ENCODE measurements at places on chromosomes 7 and 10.

GRCh38 chr7:150945171-150945852 lies 32.8 kb downstream of the KCNH2 start:
- no peak for DNase-seq

- no peak for DNase-seq
Observed at GRCh38 chr10:97332591-97333350, 1.8 kb downstream of the FRAT2 start.

GRCh38 chr10:83373671-83374070 lies 765.6 kb upstream of the GHITM start:
- no peak for DNase-seq

DNA sequence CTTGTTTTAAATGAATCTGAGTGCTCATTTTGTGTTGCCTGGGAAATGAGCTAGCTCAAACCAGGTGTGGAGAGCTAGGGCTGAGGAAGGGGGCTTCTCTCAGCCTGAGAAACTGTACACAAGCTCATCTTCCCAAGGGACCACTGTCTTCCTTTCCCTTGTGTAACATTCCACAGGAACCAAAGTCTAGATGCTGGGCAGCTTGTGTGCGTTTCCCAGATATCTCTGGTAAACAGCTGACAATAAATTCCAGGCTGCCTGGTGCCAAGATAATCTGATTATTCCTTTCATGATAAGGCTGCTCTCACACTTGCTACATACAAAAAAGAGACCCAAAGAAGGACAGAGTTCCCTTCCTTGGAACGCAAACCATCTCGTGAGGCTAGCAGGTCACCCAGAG lies 33.1 kb upstream of the MKLN1 start:
- no peak for DNase-seq

GRCh38 chr7:49703881-49704280 lies 69.6 kb upstream of the VWC2 start:
- no peak for DNase-seq

- peak; percentile 60 for DNase-seq
Observed at GRCh38 chr7:101815826-101816594, 1.4 kb upstream of the CUX1 start.

GRCh38 chr7:102122026-102122425 lies 164.6 kb upstream of the SH2B2 start:
- DNase-seq, result no peak

- DNase-seq, result no peak
Observed at GRCh38 chr7:7921830-7922229, 46.8 kb upstream of the GLCCI1 start.

DNA sequence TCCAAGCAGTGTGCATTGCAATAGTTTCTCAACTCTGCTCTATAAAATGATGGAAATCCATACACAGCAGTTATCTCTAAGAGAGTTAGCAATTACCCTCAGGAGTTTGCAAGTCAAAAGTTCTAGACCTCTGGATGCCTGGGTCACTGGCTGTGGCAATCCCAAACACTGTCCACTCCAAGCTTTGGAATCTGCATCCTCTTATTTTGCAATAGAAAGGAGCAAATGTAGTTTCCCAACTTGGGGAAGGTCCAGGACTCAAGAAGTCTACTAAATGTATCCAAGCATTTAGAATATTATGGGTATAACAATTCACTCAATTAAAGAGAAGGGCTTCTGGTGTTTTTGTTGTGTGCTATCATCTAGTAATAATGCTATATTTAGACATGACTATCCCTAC lies 131.3 kb upstream of the NRP1 start:
- no peak for DNase-seq

DNA sequence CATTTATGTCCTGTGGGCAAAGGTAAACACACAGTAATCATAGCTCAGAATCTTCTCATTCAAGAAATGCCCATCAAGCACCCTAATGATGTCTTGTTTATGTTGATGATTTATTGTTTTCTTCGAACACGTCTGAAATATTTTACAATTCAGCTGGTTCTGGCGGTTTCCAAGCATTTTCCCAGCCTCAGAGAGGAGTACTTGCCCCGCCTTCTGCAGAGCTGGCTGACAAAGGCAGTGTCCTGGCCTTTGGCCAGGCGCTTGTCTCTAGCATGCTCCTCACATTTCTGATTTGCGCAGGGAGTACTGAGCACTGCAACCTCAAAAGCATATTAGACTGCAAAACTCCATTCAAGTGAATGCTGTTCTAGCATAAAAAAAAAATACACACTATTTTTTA lies 314.2 kb upstream of the GNAI1 start:
- DNase-seq, result no peak

- no peak for DNase-seq
Observed at GRCh38 chr10:64733980-64734379, 1212.8 kb downstream of the REEP3 start.

GRCh38 chr7:159023206-159023605 lies 121.5 kb downstream of the VIPR2 start:
- DNase-seq, result no peak

DNA sequence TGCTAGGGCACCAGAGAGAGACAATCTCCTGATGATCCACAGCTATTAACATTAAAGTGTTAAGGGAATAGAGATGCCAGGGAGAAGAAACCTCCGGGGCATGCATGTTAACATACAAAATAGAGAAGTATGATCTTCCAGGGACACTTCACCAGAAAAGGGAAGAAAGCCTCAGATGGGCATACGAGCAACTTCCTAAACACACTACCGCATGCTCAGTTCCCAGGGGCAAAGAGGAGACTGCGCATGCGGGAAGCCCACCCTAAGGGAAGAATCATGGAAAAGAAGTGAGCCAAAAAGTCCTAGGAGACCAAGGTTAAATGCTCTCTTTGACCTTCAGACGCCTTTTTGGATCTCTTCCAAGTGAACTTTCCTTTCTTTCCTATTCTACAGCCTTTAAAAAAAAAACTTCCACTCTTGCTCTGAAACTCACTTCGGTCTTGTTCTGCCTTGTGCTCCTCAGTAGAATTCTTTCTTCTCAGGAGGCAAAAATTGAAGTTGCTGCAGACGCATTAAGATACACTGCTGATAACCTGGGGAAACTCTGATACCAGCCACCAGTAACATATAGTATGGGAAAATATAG lies 1211.3 kb downstream of the REEP3 start:
- no peak for DNase-seq

- no peak for DNase-seq
Observed at GRCh38 chr10:34905200-34905927, 90.3 kb upstream of the PARD3 start.

DNA sequence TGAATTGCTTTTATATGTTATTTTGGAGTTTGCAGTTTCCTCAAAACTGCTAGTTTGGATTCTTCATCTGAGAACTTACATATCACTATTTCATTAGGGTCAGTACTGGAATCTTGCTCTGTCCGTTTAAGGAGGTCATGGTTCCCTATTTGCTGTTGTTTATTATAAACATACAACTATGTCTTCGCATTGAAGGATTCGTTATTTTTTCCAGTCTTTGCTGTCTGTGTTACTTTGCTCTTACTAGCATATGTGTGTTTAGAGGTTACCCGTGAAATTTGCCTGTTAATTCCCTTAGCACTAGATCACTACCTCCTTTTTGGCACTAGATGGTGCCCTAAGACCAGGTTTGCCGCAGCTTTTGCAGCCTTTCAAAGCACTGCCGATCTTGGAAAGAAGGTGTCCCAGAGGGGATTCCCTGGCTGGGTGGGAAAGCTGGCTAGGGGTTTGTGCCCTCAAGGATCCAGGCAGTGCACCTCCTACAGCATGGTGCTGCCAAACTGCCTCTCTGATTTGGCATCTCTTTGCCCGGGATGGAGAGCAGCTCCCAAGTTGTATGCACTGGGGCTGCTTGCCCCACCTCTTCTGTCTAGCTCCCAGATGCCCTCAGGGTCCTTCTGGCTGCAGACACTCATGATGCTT lies 103.1 kb upstream of the APBB1IP start:
- peak; percentile 36 for DNase-seq

- DNase-seq, result no peak
Observed at GRCh38 chr7:49767719-49768118, 5.7 kb upstream of the VWC2 start.

GRCh38 chr7:143008007-143008901 lies 18.7 kb downstream of the OR9A2 start:
- DNase-seq, result peak; percentile 66

DNA sequence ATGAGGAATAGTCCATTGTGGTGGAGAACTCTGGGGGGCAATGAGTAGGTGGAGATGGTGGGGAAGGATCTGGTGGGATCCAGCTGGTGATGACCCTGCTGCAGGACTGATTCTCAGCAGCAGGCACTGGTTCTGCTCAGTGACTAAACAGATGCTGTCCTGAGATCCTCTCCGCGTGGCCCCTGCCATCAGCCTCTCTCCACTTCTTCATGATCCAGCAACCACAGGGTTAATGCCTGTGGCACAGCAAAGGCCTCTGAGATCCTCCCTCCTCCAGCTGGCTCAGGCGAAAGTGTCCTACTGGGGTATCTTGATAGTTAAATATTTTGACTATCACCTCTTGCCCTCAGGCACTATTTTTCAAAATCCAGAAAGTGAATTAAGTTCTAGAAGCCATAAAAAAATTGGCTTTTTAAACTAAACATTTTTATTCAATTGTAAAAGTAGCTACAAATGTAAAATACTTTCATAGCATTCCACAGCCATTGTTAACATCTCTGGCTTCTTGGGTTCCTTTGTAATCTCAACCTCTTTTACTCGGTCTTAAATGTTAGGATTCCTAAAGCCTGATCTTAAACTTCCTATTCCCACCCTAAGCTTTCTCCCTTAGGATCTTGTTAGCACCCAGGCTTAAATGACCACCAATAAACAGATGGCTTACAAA lies 13.1 kb downstream of the PLAU start:
- no peak for DNase-seq

GRCh38 chr10:3850999-3851937 lies 66.3 kb upstream of the KLF6 start:
- DNase-seq, result no peak

- no peak for DNase-seq
Observed at GRCh38 chr10:12675186-12675585, 325.8 kb downstream of the CAMK1D start.

All from activated T-helper 1 cell treated with anti-CD3 and anti-CD28 coated beads, Interleukin-2, amount 50 U/mL, for 16 hours (primary cell).